Stimulated activated CD8-positive, alpha-beta memory T cell treated with anti-CD3 and anti-CD28 coated beads, Interleukin-4, amount 100 ng/mL, for 1 hour (primary cell): ENCODE measurements at places on chromosomes 1 and 21.

DNA sequence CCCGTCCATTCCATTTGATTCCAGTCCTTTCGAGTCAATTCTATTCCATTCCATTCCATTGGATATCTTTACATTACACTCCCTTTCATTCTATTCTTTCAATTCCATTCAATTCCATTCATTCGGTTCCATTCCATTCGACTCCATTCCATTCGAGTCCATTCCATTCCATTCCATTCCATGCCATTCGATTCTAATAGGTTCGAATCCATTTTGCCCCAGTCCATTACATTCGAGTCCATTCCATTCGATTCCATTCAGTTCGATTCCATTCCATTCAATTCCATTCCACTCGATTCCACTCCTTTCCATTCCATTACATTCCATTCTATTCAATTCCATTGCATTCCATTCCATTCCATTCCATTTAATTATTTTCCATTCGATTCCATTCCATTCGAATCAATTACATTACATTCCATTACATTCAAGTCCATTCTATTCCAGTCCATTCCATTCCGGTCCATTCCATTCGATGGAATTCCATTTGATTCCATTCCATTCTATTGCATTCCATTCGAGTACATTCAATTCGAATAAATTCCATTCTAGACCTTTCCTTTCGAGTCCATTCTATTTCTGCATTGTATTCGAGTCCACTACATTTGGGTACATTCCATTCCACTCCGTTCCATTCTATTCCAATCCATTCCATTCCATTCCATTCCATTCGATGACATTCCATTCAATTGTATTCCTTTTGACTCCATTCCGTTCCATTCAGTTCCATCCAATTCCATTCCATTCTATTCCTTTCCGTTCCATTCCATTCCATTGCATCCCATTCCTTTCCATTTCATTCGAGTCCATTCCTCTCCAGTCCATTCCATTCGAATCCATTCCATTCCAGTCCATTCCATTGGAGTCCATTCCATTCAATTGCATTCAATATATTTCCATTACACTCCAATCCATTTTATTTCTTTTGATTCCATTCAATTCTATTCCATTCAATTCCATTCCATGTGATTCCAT, 2604.8 kb upstream of the TPTE start:
- no peak for DNase-seq

GRCh38 chr21:35208104-35208503, 159.0 kb upstream of the RUNX1 start:
- no peak for DNase-seq

GRCh38 chr21:33644383-33645074, 2.2 kb downstream of the ITSN1 start:
- no peak for DNase-seq

- no peak for DNase-seq
Measured at GRCh38 chr1:61300899-61301298, 218.5 kb downstream of the NFIA start.

- DNase-seq = no peak
Measured at GRCh38 chr1:200034761-200035396, 7.4 kb downstream of the NR5A2 start.

GRCh38 chr1:101497881-101498559, 261.2 kb downstream of the S1PR1 start:
- no peak for DNase-seq

GRCh38 chr1:73604739-73605138, 593.2 kb downstream of the LRRIQ3 start:
- no peak for DNase-seq
